Prostate gland (tissue), 2 donors: ENCODE measurements at places on chromosomes 2 and 18. TPM values are rescaled to one million over a fixed set of nuclear protein-coding genes. Genes with fewer than 3 reads are reported as not detected.

DNA sequence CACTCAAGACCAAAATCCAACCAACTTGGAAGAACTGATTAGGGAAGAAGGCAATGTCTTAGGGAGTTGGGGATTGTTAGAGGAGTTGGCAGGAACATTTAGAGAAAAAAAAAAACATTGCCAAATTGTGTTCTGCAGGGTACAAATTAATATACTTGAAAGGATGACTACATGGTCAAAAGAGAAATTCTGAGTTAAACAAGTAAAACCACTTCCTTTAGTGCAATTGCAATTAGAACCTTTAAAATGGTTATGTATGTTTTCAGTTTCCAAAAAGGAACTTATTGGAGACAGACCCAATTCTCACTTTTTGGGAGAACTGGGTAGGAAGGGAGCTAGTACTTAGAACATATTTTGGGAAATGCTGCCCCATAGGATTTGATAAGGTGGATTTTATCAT, 137.9 kb downstream of the GPD2 start:
- no peak for DNase-seq
- no peaks in the 10 kb centered on the region for H3K4me1 ChIP-seq
- no peak overlapping the region for H3K27ac ChIP-seq
- H3K4me3 ChIP-seq: no peak overlapping the region
- no peaks in the 10 kb centered on the region for H3K36me3 ChIP-seq

- no peak for DNase-seq
- no peaks in the 10 kb centered on the region for H3K36me3 ChIP-seq
- no peak overlapping the region for H3K4me3 ChIP-seq
- no peaks in the 10 kb centered on the region for H3K27me3 ChIP-seq
- no peak overlapping the region for H3K27ac ChIP-seq
- H3K4me1 ChIP-seq: no peaks in the 10 kb centered on the region
Measured at GRCh38 chr2:75076088-75076487, 117.6 kb downstream of the POLE4 start.

DNA sequence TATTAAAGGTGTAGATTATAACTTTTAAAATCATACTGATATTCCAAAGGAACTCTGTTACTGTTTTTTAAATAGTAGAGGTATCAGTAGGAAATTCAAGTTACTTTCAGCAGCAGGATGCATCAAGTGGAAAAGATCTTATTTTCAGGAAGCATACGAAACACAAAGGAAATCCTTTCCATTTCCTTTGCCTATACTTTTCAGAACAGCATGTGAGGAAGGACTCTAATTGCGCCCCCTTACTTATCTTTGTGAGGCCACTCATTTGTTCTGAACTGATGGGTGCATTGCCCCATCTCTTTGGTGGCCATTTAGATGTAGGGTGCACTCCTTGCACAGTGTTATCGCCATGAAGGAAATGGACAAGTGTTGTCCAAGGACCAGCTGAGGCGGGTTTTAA, 145.3 kb downstream of the BABAM2 start:
- H3K27me3 ChIP-seq: no peaks in the 10 kb centered on the region
- H3K27ac ChIP-seq: no peak overlapping the region
- no peaks in the 10 kb centered on the region for H3K36me3 ChIP-seq
- H3K4me3 ChIP-seq: no peak overlapping the region
- H3K4me1 ChIP-seq: no peaks in the 10 kb centered on the region

HOXD11 gene
- total RNA-seq: 14.9 TPM

RAD51AP2 gene
- 4.2 TPM for total RNA-seq

DUSP2 gene
- total RNA-seq: 45.7 TPM

STON1 gene
- total RNA-seq: 34.0 TPM

COL3A1 gene
- total RNA-seq: 25.5 TPM
